CD4-positive, alpha-beta T cell treated with Interferon gamma for 1 hour (primary cell): ENCODE measurements at places on chromosomes 3 and 15.

GRCh38 chr3:52205727-52206372 is 7.9 kb downstream of the ALAS1 start:
- no peak for DNase-seq

DNA sequence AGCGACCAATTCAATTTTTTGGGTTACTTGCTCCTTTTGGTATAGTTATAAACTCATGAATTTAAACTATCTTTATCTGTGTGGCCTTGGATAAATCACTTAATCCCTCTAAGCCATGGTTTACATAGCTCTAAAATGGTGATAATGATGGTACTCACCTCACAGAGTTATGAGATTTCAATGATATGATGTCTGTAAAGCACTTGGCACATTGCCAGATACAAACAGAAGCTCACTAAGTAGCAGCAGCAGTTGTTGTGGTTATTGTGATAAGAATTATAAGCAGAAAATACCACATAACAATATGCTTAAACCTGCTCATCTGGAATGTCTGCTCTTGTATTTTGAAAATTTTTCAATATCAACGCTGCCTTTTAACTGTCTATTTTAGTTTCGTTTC is 185.1 kb upstream of the SNTN start:
- no peak for DNase-seq

DNA sequence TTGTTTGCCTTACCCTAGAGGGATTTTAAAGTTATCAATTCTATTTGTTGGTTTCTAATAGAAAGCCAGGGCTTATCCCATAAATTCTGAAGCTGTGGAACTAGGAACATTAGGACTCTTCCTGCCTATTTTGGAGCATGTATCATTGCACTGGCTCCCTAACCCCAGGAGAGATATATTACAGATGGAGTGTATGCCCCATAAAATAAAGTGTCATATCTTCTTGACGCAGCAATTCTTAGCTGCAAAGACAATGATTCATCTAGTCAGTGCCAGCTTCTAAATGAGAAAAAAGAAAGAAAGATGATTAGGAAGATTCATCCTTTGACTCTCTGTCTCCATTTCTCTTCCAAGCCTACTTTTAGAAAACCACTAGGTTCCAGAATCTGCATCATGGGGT is 74.8 kb upstream of the MAGI1 start:
- DNase-seq, result no peak

GRCh38 chr3:17546500-17547255 is 195.8 kb downstream of the TBC1D5 start:
- no peak for DNase-seq

DNA sequence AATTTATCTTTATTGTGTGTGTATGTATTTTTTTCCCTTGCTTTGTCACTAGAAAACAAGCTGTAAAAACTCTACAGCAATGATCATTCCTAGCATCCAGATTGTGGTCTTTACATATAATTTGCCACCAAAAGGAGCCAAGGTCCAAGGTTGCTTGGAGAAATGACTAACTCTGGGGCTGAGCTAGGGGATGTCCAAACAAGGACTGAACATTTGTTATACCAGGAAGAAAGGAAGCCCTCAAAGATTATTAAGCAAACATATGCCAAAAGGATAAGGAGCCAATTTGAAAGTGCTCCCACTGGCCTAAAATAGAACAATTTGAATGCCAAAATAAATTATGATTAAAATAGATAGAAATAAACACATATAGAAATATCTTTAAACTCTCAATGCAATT is 293.3 kb downstream of the ZIC1 start:
- DNase-seq, result no peak

DNA sequence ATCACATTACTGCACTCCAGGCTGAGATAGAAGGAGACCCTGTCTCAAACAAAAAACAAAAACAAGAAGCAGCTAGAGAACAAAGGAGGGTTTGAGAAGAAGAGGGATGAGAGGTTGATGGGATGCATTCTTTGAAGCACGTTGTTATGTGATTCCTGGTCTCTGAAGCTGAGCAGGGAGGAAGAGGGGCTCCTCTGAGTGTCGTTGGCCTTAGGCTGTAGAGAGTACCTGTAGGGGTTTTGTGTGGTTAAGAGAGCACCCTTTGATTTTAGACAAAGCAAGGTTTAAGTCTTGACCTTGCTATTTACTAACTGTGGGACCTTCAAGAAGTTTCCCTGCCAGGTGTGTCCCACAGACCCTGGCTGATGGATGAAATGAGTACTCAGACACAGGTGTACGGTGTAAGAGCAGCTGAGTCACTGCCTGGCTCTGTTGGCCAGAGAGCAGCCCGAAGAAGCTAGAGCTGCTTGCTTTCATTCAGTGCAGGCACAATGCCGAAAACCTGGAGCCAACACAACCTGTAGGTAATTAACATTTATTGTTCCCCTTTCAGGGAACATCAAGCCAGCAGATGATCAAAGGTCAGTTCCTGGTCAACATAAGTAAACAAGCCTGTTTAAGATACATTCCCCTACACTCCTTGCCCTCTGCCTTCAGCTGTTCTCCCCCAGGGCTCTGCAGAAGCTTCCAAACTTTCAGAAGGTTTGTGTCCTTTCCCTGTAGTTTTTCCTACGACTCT is 67.2 kb downstream of the LRRK1 start:
- no peak for DNase-seq

DNA sequence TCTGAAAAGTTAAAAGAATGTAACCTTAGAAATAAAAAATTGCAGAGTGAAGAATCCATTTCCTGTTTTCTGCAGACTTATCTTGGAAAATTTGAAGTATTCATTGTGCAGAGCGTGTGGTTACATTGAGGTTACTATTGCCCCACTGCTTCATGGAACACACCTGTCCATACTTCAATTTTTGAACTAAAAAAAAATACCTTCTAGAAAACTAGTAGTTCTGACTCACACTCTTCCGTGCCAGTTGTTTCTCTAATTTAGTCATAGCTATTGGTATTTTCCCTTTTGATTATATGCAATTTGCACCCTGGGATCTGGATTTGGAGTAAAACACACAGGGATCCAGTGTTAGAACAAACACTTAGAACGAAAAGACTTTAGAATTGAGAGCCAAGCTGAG is 111.8 kb upstream of the LYSMD4 start:
- DNase-seq, result no peak

GRCh38 chr3:31947671-31948091 is 33.4 kb downstream of the OSBPL10 start:
- DNase-seq, result no peak

DNA sequence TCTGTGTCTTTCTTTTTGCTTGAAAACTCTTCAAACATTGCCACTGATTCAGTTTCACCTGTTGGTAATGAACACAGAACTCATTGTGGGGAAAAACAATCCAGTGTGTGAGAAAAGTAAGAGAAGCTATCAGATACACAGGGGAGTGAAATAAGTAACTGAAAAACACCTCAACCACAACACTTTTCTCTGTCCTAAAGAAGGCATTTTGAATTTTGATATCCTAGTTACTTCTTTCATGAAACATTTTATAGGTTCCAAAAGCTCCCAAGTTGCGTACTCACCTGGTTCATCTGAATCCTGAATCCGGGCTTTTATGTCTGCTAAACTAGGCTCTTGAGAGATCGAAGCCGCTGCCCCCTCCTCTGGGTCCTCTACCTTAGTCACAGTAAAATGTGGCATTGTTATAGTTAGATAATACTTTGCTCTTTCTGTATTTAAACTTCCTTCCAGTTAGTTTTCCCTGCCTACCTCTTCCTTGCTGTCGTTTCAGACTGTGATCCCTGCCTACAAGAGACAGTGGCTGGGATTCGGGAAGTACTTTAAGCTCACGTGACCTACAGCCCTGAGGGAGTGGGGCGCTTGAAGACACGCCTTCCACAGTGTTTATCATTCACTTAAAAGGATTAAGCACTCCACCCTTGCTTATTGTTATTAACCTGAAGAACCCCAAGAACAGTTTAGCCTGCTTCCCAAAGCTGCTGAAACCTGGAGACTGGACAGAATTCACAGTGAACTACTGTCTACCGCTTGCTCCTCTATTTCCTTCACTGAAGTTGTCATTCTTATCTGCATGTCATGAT is 19.1 kb downstream of the SLC12A6 start:
- peak; percentile 32 for DNase-seq

DNA sequence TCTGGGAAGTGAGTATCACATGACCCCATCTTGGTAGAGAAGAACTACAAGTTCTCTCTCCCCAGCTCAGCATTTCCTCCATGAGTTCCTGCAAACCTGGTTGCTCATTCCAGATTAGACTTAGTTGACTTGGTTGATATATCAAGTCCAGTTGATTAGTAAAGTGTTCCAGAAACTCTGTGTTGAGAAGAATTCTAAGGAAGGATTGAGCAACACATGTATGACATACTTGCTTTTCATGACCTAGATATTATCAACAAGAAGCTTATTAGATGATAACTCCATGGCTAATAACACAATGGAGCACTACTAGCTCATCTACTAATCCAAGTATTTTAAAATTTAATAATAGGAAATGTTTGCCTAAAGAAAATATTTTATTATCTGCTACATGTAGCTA is 6.4 kb upstream of the EID1 start:
- no peak for DNase-seq

DNA sequence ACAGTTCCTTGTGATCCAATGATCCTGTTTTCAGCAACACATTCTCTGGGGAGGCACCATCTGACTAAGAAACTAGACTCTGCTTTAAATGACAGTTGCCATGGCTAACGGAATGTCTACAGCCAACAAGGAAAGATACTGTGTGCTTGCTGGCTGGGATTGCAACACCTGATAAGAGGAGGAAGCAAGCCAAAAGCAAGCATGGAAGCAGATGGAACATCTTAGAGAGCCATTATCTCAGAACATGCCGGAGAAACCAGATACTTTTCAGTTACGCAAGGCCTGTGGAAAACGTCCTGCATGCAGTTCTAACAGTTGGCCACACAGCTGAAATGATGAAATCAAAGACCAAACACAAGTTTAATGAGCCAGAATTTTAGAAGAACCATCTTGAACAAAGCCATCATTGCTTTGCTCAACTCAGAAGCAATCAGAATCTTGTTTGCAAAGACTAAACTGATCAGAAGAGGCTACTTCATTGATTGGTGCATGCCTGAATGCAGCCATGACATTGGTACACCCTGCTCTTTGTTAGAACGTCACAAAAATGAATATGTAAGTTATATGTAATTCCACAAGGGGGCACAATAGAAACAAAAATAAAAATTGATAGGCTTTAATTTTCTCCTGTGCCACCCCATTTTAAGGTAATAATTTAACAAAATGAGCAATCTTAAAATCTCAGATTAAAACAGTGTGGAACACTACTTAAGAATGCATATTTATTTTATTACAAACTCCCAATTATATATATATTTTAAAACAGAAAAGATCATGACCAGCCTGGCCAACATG is 50.8 kb downstream of the GXYLT2 start:
- DNase-seq, result no peak

DNA sequence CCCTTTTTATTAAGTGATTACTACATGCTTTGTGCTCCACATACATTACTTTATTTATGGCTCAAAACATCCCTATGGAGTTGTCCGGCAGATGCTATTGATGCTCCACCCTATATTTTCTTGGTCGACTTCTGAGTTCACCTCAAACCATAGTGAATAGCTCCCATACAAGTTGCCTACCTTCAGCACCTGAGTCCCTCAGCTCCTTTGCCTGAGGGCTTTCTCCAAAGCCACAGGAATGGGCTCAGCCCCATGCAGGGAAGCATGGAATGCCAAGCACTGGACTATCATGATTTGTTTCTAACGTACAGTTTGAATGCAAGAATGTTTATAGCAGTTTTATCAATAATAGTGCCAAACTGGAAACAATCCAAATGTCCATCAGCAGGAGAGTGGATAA is 124.8 kb upstream of the TNIK start:
- DNase-seq, result no peak

DNA sequence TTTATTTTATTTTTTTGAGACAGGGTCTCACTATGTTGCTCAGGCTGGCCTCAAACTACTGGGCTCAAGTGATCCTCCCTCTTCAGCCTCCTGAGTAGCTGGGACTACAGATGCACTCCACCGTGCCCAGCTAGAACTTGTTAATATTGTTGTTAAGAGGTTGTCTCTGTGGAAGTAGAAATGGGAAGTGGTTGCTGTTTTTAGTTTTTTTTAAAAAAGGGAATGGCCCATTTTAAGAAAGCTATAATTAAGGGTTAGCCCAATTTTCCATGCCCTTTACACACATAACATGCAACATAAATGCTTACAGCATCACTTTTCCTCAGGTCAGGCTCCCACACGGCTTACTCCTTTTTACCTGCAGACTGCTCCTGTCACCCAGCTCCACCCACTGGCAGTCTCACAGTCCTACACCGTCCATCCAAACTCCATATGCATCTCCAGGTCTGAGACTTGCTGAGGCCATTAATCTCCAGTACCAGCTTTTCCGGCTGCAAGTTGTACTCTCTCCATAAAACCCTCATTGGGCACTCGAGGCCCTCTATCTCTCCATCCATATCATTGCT is 19.8 kb downstream of the MORC1 start:
- no peak for DNase-seq

GRCh38 chr3:43175541-43175940 is 69.7 kb upstream of the POMGNT2 start:
- no peak for DNase-seq

GRCh38 chr3:44554626-44555592 is at the start of gene ZKSCAN7:
ZKSCAN7 (plus strand) TSS chr3:44555193; CDS start chr3:44557048, 1,855 bp downstream.
- peak; percentile 52 for DNase-seq

DNA sequence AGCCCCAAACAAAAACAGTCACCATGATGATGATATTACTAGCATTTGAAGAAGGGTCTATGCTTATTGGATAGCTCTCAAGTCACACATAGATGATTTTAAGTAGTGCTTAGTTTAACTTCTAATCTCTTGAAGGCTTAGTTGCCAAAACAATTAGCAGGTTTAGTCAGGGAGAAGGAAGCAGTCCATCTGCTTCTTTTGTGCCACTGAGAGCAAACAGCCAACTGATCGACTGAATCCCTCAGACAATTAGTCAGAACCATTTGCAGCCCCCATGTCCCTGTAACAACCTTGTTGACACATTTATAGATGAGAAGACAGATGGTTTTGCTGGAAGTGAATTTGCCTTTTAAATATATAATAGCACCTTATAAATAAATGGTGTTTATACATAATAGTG is 585.1 kb upstream of the SUCLG2 start:
- DNase-seq, result no peak

GRCh38 chr3:153249906-153250305 is 87.9 kb downstream of the RAP2B start:
- no peak for DNase-seq

DNA sequence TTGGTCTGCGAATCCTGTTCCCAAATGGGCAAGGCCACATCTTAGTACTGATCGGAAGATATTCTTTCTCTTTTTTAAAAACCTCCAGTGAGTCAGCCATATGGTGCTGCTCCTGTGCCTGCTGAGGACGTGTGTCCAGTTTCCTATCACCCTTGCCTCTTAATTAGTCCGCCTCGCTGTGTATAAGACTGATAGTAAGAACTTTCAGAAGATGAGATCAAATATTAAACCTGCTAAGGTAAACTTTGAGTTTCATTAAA is 612 bp downstream of the UBA5 start:
- no peak for DNase-seq

DNA sequence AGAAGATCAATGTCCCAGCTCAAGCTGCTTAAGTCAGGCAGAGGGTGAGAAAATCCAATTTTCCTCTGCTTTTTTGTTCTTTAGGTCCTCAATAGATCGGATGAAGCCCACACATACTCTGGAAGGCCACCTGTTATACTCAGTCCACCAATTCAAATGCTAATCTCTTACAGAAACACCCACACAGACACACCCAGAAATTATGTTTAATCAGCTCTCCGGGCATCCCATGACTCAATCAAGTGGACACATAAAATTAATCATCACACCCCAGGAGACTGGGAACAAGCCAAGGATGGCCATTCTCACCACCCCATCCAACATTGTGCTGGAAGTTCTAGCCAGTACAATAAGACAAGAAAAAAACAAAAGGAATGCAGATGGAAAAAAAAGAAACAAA is 67.8 kb upstream of the SLC24A5 start:
- no peak for DNase-seq

GRCh38 chr15:90106522-90107117 is 4.4 kb upstream of the IDH2 start:
- no peak for DNase-seq
